ENCODE measurements at places on chromosomes 16 and 17. TPM values are rescaled to one million over a fixed set of nuclear protein-coding genes. Genes with fewer than 3 reads are reported as not detected.

Gene TVP23A
- not detected for total RNA-seq

Gene PYCARD
- total RNA-seq: 37.4 TPM

Gene SDR42E1
- total RNA-seq: 3.7 TPM

Gene TBC1D3
- total RNA-seq: 1.4 TPM

Gene CDRT15L2
- total RNA-seq: not detected

Gene CCL11
- total RNA-seq: not detected

Gene SEPTIN1
- total RNA-seq: 216 TPM

Gene OR3A3
- total RNA-seq: not detected

Gene STX1B
- total RNA-seq: 3.4 TPM

- no peaks in the 10 kb centered on the region for H3K27me3 ChIP-seq
- no peak overlapping the region for H3K4me3 ChIP-seq
- H3K4me1 ChIP-seq: peaks cover 23% of the 10 kb centered on the region
- peaks cover 2% of the 10 kb centered on the region for H3K36me3 ChIP-seq
- no peak overlapping the region for H3K27ac ChIP-seq
Observed at GRCh38 chr16:30925632-30925987, 2.2 kb downstream of the FBXL19 start.

- H3K4me1 ChIP-seq: peaks cover 7% of the 10 kb centered on the region
- no peak overlapping the region for H3K27ac ChIP-seq
Observed at GRCh38 chr17:57908278-57908677, 46.9 kb downstream of the CUEDC1 start.

DNA sequence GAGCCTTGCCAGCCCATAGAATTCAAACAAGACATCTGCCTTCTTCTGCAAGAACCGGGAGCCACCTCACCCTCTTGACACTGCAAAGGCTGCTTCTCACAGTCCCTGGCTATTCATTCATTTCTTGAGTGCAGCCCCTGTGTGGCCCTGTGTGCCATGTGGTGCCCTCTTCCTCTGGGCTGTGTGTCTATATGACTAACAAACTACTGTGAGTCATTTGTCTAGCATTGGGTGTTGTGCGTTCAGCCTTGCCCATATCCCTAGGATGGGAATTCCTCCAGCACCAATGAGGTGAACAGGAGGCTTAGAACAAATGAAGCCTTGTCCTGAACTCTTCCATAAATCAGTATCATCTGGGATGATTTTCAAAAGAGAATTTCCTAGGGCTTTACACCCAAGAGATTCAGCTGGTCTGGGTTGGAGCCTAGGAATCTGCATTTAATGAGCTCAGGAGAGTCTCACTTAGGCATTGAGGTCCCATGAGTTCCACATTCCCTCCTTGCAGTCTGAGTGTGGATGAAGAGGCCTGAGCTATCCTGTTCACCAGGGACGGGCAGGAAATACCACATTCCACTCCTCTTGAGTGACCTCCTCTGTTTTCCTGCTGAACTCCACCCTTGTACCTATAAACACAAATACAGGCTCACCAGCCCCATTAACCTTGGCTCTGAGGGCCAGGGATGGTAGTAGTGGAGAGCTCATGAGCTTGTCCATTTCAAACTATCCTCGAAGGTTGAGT is 308.7 kb upstream of the N4BP1 start:
- no peaks in the 10 kb centered on the region for H3K36me3 ChIP-seq
- no peak for DNase-seq
- H3K4me1 ChIP-seq: no peaks in the 10 kb centered on the region
- no peaks in the 10 kb centered on the region for H3K27me3 ChIP-seq
- no peak overlapping the region for H3K27ac ChIP-seq
- no peak overlapping the region for H3K4me3 ChIP-seq

DNA sequence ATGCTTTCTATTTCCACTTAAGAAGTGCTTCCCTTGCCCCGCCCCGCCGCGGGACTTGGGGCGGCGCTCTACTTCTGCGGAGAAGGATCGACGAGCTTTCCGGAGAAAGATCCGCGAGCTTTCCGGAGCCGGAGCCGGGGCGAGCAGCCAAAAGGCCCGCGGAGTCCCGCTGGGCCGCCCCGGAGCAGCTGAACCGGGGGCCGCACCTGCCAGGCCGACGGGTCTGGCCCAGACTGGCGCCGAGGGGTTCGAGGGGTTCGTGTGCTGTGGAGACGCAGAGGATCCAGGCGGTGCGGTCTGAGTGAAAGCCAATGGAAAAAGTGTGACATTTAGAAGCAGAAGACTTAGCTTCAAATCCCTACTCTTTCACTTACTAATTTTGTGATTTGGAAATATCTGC is 50.8 kb downstream of the TBC1D26 start:
- H3K4me1 ChIP-seq: peaks cover 6% of the 10 kb centered on the region
- no peaks in the 10 kb centered on the region for H3K36me3 ChIP-seq
- H3K4me3 ChIP-seq: no peak overlapping the region
- DNase-seq: no peak

DNA sequence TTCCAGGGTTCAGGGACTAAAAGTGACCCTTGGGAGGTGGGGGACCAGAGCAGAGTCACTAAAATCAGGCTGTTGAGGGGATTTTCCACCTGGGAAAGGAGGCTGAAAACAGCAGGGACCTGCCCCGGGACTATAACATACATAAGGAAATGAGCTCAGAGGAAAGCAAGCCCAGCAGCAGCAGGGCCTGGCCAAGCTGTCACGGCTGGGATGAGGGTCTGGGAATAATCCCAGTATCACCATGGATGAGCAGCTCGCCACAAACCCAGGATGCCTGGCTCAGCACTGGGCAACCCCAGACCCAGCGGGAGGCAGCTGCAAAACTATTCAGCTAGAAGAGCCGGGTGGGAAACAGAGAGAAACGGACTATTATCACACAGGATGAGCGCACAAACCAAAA is 72.4 kb downstream of the RPH3AL start:
- H3K27ac ChIP-seq: no peak overlapping the region
- H3K27me3 ChIP-seq: no peaks in the 10 kb centered on the region
- no peaks in the 10 kb centered on the region for H3K36me3 ChIP-seq
- DNase-seq: no peak
- H3K4me3 ChIP-seq: no peak overlapping the region

GRCh38 chr16:27286451-27286850 is 17.9 kb upstream of the NSMCE1 start:
- no peak for DNase-seq
- H3K36me3 ChIP-seq: no peaks in the 10 kb centered on the region
- H3K4me3 ChIP-seq: no peak overlapping the region
- no peak overlapping the region for H3K27ac ChIP-seq

- no peaks in the 10 kb centered on the region for H3K4me1 ChIP-seq
- H3K27ac ChIP-seq: no peak overlapping the region
- no peak for DNase-seq
- no peak overlapping the region for H3K4me3 ChIP-seq
- H3K36me3 ChIP-seq: no peaks in the 10 kb centered on the region
Observed at GRCh38 chr17:40174514-40174913, 2.8 kb upstream of the RAPGEFL1 start.

All from T-cell (primary cell).